Activated CD4-positive, alpha-beta memory T cell treated with anti-CD3 and anti-CD28 coated beads, Interleukin-2, amount 10 ng/mL, durations not matched to agents 7 days and 5 days (primary cell): ENCODE measurements at places on chromosomes 6 and 20.
A peak's percentile ranks its signal among the peaks of the same experiment; 100 is the strongest.

- no peaks in the 10 kb centered on the region for H3K4me1 ChIP-seq
- DNase-seq = peak; percentile 10
- no peaks in the 10 kb centered on the region for H3K36me3 ChIP-seq
- H3K4me3 ChIP-seq = no peak overlapping the region
These were observed 37.6 kb upstream of the BLCAP start for GRCh38 chr20:37565134-37565811.

DNA sequence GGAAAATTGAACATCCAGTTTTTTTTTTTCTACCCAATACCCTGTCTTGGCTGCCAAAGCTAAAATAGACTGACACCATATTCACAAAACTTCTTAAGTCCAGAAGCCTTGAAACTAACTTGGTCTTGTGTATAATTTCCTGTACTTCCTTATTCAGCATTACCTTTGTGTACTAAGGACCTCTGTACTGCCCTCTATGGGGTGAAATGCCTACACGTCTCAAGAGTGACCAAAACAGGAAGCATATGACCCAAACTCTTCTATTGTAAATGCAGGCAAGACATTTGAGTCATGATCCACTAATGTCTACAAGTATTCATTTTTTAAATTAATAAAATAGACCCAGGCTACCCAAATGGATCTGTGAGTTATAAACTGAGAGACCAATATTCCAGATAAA lies 50.4 kb downstream of the HMGCLL1 start:
- DNase-seq = no peak
- H3K4me1 ChIP-seq = no peaks in the 10 kb centered on the region
- no peaks in the 10 kb centered on the region for H3K27me3 ChIP-seq
- H3K36me3 ChIP-seq = no peaks in the 10 kb centered on the region
- no peak overlapping the region for H3K27ac ChIP-seq
- no peak overlapping the region for H3K4me3 ChIP-seq

GRCh38 chr20:5714261-5715041 lies 35.8 kb upstream of the SHLD1 start:
- H3K27me3 ChIP-seq = no peaks in the 10 kb centered on the region
- peaks cover 15% of the 10 kb centered on the region for H3K4me1 ChIP-seq
- DNase-seq = peak; percentile 38
- H3K27ac ChIP-seq = peak overlapping the region; percentile 22
- H3K36me3 ChIP-seq = no peaks in the 10 kb centered on the region

GRCh38 chr6:130827247-130828149 lies at the start of gene SMLR1:
Gene SMLR1 (plus strand): TSS chr6:130827406. CDS start chr6:130827414, 8 bp downstream.
- H3K4me1 ChIP-seq = no peaks in the 10 kb centered on the region
- H3K27ac ChIP-seq = no peak within 1 kb of the TSS
- no peaks in the 10 kb centered on the region for H3K36me3 ChIP-seq
- no peaks in the 10 kb centered on the region for H3K27me3 ChIP-seq

GRCh38 chr6:35396991-35397390 lies 54.6 kb downstream of the PPARD start:
- no peak overlapping the region for H3K4me3 ChIP-seq
- H3K27me3 ChIP-seq = no peaks in the 10 kb centered on the region
- H3K36me3 ChIP-seq = peaks cover 5% of the 10 kb centered on the region
- peaks cover 49% of the 10 kb centered on the region for H3K4me1 ChIP-seq

GRCh38 chr6:66772800-66773199 lies 1065.8 kb upstream of the EYS start:
- H3K27me3 ChIP-seq = no peaks in the 10 kb centered on the region
- no peak overlapping the region for H3K4me3 ChIP-seq
- no peak for DNase-seq
- no peak overlapping the region for H3K27ac ChIP-seq
- H3K36me3 ChIP-seq = no peaks in the 10 kb centered on the region

GRCh38 chr6:11607383-11607782 lies 69.8 kb downstream of the TMEM170B start:
- peaks cover 35% of the 10 kb centered on the region for H3K27me3 ChIP-seq
- no peak for DNase-seq
- H3K4me3 ChIP-seq = no peak overlapping the region
- no peak overlapping the region for H3K27ac ChIP-seq
- no peaks in the 10 kb centered on the region for H3K4me1 ChIP-seq

DNA sequence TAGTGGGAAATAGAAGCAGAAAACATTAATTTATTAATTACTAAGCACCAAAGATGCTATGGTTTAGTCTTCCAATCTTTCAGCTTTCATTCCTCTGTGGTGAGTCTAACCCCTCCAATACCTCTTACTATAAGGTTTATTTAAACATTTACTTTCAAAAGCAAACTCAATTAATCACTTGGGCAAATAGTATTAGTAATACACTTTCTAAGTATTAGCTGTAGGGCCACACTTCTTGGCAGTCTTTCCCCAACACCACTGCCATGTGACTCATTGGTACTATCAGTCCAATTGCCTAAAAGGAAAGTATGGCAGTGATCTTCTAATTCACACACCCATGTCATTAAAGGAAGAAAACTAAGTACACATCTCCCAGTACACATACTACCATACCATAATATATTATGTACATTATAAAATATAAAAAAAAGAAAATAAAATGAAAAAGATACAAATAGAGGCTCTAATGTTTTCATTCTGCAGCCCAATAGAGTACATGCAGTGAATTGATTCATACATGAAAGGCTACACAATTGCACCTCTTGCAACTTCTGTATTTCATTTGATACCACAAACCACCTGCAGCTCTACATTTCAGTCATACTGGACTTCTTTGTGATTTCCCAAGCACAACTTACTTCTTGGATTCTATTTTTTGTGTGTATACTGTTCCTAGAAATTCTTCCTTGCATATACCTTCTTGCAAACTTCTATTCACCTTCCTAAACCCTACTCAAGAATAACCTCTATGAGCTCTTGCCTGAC lies 218.6 kb downstream of the PKHD1 start:
- DNase-seq = no peak
- no peaks in the 10 kb centered on the region for H3K4me1 ChIP-seq
- peaks cover 4% of the 10 kb centered on the region for H3K27me3 ChIP-seq
- H3K4me3 ChIP-seq = no peak overlapping the region
